Dermis microvascular lymphatic vessel endothelial cell (primary cell): ENCODE measurements at places on chromosomes 5 and 9. TPM values are rescaled to one million over a fixed set of nuclear protein-coding genes. Genes with fewer than 3 reads are reported as not detected.

DNA sequence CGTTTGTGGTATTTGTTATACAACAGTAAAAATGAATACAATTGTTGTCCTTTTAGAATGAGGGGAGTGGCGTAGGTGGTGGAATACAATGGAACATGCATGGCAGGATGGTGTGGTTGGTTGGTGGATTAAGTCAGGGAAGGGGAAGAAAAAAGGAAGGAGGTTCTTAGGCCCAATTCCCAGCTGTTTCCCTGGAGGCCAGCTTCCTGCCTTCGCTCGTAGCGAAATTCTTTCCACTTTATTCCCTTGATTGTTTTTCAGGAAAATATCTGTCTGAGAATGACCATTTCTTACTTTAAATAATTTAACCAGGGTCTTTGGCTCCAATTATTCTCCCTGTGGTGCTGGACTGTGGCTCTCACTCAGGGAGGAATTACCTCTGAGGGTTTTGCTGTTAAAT, 24.1 kb upstream of the DMAC1 start:
- no peak for DNase-seq

TSLP gene
- total RNA-seq = under 0.01 TPM in 2 replicates

DNA sequence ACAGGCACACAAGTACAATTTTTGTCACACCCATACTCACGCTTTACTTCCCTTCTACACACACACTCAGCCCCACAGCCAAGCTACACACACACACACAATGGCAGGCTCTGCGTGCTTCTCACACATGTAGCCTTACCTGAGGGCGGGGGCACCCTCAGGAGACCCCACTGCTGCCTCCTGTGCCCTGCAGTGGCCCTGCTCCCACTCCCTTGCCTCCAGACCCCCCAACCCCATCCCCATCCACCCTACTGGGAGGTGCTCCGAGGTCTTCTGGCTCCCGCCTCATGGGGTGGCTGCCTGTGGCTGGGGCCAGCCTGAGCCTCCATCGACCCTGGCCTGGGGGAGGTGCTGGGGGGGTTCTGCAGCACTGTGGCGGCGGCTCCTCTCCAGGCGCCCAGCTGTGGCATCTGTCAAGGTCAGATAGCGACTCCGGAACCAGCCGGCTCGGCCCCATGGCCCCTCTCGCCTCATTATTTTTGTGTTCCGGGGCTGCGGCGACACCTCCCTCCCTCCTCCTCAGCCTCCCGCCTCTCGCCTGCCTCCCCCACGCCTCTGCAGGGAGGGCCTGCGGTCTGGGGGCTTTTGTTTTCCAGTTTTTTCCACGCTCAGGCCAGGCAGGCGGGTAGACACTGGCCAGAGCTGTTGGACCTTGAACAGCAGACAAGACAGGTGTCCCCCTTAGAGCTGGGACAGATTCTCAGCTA, 21.7 kb downstream of the CXXC5 start:
- no peak for DNase-seq

SLC23A1 gene
- under 0.01 TPM in 1 of 2 replicates, not detected in the other for total RNA-seq

GRCh38 chr9:73233359-73234007, 81.8 kb downstream of the ANXA1 start:
- no peak for DNase-seq

- no peak for DNase-seq
These were observed 92.1 kb upstream of the MAP1B start for GRCh38 chr5:72015103-72015548.

PDCD1LG2 gene
- 0.51 and 0.77 TPM in 2 replicates for total RNA-seq

- no peak for DNase-seq
These were observed 78.2 kb downstream of the FAM114A2 start for GRCh38 chr5:153960269-153961215.

DNA sequence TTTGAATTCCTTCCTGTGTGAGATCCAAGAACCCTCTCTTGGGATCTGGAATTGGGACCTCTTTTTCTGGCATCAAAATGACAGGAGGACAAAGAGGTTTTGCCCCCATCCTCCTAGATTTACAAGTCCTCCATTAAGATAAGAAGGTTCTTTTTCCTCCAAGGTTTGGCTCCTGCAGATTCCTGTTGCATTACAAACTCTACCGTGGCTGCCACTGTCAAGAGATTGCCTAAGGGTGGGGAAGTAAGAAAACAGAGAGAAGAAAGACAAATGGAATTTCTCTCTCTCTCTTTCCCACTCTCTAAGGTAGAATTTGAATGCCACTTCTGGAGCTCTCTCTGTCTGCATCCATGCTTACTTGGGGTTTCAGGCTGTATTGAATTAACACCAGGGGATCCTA, 12.0 kb upstream of the SVEP1 start:
- no peak for DNase-seq

DNA sequence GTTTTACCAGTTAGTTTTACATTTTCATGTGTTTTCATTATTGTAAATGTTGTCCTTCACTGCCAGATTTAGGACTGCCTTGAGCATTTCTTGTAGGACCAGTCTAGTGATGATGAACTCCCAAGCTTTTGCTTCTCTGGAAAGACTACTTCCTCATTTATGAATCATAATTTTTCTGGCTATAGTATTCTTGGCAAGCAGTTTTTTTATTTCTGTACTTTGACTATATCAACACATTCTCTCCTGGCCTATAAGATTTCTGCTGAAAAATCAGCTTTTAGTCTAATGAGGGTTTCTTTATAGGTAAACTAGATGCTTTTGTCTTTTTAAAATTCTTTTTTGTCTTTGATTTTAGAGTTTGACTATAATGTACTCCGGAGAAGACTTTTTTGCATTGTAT, 256.8 kb upstream of the GRAMD2B start:
- DNase-seq = no peak

DNA sequence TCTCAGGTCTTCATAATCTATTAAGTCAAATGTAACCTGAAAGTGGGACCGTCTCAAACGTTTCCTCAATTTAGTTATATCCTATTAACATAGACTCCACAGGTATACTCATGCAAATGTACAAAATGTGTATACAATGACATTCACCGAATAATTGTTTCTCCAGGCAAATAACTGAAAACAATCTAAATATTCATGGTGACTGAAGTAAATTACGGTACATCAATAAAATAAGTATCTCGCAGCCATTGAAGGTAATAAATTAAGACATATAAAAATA, 482 bp downstream of the IARS1 start:
- DNase-seq = no peak

MARCOL gene
- total RNA-seq = not detected in 2 replicates

DNA sequence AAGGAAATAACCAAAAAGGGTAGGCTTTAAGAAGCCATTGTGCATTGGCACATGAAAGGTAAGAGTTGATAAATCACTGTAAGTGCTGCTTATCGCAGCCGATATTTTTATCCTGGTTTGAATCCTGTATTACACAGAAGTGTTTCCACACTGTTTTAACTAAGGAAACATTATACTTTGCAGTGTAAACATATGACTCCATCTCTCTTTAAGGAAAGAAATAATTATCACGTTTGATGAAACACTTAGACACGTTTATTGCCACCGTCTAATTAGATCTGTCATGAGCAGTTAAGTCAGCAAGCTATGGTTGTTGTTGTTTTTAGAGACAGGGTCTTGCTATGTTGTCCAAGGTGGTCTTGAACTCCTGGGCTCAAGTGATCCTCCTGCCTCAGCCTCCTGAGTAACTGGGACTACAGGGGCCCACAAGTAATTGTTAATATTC, 85.7 kb upstream of the TNFAIP8 start:
- no peak for DNase-seq

GRCh38 chr5:122940890-122941289, 95.5 kb downstream of the SNX24 start:
- DNase-seq = no peak

SLC34A1 gene
- not detected in 2 replicates for total RNA-seq

DNA sequence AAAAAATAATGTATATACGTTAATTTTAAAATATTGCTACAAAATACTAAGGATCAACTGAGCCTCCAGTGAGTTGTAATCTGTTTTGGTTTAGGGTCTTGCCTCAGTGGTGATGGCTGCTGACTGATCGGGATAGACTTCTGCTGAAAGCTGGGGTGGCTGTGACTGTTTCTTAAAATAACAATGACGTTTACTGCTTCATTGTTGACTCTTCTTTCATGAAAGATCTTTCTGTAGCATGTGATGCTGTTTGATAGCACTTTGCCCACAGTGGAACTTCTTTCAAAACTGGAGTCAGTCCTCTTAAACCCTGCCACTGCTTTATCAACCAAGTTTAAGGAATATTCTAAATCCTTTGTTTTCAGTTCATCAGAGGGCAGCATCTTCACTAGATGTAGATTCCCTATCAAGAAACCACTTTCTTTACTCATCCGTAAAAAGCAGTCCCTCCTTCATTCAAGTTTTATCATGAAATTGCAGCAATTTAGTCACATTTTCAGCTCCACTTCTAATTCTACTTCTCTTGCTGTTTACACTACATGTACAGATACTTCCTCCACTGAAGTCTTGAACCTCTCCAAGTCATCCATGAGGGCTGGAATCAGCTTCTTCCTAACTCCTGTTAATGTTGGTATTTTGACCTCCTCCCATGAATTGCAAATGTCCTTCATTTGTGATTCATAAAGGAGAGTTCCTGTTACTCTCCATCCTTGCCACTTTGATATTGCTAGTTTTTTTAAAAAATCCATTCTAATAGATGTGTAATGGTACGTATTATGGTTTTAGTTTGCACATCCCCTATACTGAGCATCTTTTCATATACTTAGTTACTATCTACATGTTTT, 41.5 kb upstream of the PTPDC1 start:
- DNase-seq = no peak

DNA sequence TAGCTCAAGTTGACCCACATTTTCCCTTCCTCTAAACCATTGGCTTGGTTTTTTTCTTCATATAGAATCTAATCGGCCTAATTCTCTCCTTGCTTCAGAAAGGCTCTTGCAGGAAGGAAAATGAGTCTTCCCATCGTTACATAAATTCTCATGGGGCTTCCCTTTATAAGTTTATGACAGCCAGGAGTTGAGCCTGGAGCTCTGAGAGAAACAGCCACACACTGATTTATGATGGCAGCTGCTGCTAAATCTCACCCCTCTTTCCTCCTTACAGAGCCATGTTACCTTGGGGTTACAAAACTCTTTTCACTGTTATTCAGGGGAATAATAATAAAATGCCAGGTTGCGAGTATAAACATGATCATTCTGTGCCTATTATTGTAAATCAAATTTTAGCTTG, 5.2 kb upstream of the RNF14 start:
- no peak for DNase-seq

- no peak for DNase-seq
These were observed 48.7 kb downstream of the RUSC2 start for GRCh38 chr9:35538361-35539234.

DNA sequence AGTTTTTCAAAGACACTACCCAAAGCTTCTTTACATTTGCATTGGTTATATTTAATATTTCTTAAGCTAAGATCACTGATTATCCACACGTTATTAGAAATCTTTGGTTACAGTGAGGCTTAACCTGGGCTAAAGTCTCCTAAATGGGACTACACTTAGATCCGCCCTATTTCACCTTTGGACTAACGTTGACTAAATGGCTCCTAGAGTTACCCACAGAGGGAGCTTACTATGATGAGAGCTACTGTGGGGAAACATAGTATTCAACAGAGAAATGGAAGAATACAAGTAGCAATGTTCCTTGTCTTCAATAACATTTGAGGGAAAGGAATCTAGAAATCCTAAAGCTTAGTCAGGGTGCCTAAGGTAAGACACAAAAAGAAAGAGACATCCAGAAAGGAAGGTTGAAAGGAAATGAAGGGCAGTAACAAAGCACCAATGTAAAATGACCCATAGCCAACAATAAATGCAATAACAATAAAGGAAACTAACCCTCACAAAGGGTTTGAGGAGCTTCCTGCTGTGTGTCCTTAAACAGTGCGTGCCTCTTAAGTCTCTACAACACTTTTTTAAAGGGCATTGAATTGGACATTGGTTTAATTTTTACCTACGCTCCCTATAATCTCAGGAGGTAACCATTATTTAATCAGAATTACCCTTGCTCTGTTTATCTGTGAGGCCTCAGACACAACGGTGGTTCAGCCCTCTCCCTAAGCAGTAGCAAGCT, 217.1 kb downstream of the PJA2 start:
- DNase-seq = no peak

DNA sequence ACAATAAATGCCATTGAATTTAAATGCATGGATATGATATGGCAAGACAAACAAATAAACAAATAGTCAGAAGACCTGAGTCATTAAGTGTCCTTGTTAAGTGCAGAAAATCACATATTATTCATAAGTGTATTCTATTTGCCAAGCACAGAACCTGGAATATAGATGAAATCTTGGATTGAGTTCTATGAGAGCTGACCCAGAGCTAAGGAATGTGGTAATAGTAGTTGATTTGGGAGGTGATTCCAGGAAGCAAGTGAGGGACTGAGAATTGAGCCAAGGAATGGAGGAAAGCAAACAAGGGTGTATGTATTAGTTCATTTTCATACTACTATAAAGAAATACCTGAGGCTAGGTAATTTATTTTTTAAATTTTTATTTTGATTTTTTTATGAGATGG, 208.9 kb downstream of the TRIM32 start:
- no peak for DNase-seq

DNA sequence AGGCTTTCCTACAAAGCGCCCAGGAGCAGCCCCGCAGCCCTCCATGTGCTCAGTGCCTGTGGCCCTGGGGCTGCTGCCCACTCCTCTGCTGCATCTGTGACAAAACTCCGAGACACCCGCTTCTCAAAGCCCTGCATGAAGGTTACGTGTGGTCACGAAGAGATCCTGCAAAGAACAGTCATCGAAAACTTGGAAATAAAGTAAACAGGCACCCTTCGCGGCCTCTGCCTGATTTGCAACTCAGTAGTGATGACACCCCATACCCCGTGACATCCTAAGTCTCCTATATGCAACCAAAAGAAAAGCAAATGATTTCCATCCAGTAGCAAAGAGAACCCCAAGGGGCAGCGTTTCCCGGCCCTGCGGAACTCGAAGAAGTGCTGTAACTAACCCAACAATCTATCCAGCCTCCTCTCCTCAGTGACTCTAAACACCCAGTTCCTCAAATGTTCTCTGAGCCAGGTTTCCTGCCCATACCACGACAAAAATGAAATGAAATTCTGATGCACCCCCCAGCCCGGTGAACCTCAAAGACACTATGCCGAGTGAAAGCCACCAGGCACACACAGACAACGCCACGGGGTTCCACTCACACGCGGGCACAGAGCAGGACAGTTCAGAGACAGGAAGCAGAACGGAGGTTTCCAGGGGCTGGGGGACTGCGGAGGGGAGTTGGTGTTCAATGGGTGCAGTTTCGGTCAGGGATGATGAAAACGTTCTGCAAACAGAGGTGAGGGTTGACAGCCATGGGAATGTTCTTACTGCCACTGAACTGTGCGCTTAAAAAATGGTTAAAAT, 19.0 kb downstream of the NACC2 start:
- no peak for DNase-seq

- no peak for DNase-seq
These were observed 14.4 kb downstream of the CCNI2 start for GRCh38 chr5:132761321-132762240.

DNA sequence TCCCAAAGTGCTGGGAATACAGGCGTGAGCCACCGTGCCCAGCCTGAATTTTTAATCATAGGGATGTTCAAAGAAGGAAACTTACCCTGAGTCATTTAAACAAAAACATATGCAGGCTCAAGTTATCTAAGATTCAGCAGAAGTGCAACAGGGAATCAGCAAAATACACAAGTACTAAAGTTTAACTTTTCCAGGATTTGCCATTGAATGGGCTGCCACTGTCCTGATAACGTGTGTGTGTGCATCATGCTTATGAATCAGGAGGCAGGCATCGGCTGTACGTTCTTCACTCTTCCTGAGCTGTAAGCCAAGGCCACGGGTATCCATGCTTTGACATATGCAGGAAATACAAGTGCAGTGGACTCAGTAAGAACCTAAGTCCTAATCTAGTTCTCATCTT, 48.8 kb upstream of the FST start:
- DNase-seq = no peak

GRCh38 chr5:147918101-147918685, 11.9 kb upstream of the C5orf46 start:
- DNase-seq = no peak
